Glutamatergic neuron (in vitro differentiated cells): ENCODE measurements at places on chromosomes 16 and 17.

DNA sequence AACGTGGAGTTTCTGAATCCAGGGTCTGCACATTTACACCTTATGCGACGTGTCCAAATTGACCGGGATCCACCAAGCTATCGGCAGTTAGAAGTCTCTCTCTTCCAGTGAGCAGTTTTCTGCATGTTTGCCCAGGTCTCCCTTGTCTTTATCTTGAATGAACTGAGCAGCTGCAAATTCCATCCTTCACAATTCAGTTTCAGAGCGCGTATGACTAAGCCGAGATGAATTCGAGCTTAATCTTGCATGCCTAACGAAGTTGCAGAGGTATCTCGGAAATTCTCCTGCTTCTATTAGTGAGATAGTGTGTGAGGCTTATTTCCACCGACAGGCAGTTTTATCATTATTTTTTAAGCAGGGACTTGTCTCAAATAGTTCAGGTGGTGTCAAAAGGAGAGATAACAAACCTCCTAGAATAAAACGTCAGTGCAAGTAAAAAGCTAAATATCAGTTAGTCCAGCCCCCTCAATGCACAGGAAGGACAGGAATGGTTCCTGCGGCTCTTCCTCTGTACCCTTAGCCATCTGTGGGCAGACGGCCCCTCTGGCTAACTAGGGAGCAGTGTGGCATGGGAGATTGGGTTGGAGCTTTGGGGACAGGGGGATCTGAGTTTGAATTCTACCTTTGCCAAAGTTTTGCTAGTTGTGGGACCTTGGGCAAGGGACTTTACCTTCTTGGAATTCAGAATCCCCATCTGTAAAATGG lies 93.0 kb upstream of the GPR139 start:
- no peak overlapping the region for H3K27ac ChIP-seq
- H3K4me3 ChIP-seq, result no peak overlapping the region
- no peak for DNase-seq
- no peaks in the 10 kb centered on the region for H3K4me1 ChIP-seq
- no peaks in the 10 kb centered on the region for H3K27me3 ChIP-seq
- no peaks in the 10 kb centered on the region for H3K36me3 ChIP-seq

DNA sequence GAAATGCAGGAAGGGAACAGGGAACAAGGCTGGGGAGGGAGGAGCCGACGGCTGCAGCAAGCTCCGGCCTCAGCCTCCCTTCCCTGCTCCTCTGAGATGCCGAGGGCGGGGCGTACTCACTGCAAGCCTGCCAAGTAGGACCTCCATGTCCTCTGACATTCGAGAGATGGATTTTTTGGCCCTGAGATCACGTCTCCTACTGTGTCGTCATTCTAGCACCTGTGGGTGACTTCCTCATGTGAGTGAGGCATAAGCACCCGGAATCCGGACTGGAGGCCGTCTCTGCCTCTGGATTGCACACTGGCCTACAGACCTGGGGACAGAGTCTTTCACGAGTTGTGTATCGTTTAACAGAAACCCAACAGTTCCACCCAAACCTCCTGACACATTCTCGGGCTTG lies 14.5 kb downstream of the MRM3 start:
- peaks cover 18% of the 10 kb centered on the region for H3K27me3 ChIP-seq
- DNase-seq, result no peak
- no peak overlapping the region for H3K4me3 ChIP-seq
- peaks cover 40% of the 10 kb centered on the region for H3K4me1 ChIP-seq

DNA sequence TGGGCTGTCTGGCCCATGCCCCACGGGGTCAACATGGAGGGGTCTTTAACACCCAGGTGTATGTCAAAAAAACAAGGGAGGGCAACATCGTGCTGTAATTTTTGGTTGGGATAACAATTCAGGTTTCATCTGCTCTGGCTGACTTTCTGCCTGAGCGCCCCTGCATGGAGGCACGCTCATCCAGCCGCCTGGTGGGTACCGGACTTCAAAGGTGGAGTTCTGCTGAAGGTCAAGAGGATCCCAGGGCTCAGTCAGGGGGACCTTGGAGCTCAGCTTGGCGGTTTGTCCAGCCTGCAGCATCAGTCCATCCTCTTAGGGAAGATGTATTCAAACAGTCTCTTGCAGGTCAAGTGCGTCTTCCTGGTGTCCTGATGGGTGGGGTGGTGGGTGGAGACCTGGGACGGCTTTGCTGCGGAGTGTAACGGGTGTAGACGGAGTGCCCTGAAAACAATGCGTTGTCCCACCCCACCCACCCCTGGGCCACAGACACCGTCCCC lies 5.4 kb upstream of the SGF29 start:
- H3K27ac ChIP-seq, result no peak overlapping the region
- H3K27me3 ChIP-seq, result peaks cover 3% of the 10 kb centered on the region
- H3K4me1 ChIP-seq, result no peaks in the 10 kb centered on the region
- H3K36me3 ChIP-seq, result no peaks in the 10 kb centered on the region

DNA sequence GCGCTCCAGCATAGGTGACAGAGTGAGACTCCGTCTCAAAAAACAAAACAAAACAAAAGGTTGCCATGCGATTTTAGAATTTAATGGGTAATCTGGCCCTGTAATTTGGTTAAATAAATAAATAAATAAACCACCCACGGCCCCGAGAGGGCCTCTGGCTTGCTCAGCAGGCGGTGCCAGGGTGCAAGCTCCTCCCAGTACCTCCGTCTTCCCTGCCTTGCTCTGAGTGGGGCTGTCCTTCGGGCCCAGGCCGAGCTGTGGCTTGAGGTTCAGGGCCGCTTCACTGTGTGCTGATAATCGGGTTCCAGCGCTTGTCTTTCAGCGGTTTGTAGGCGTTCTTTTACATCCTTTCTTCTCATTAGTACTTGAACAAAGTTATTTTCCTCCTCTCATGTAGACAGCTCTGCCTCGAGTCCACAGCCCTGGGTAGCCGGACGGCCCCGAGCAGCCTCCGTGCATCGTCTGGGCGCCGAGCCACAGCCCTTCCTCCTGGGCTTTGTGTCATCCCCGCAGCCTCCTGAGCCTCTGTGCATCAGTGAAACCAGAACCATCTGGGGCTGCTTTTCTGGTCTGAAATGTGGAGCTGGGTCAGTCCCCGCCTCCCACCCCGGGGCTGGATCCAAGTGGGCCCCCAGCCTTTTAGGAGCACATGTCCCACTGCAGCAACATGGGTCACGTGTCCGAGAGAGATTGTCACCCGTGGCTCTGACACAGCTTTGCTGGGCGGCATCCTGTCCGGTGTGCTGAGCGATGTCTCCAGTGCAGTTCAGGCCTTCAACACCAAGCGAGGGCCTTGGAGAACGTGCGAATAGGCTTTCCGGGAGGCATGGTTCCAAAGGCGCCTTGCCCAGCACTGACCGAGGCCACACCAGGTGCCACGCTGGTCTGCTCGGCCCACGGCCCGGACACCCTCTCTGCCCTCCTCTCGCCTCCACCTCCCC lies 157.4 kb upstream of the CHMP6 start:
- H3K36me3 ChIP-seq, result no peaks in the 10 kb centered on the region
- no peak for DNase-seq
- peaks cover 18% of the 10 kb centered on the region for H3K27me3 ChIP-seq
- H3K4me3 ChIP-seq, result peak overlapping the region; percentile 73
- H3K4me1 ChIP-seq, result peaks cover 65% of the 10 kb centered on the region

- no peak overlapping the region for H3K4me3 ChIP-seq
- H3K27ac ChIP-seq, result no peak overlapping the region
- peaks cover 6% of the 10 kb centered on the region for H3K27me3 ChIP-seq
Measured at GRCh38 chr16:15605839-15606517, 37.0 kb downstream of the MARF1 start.

DNA sequence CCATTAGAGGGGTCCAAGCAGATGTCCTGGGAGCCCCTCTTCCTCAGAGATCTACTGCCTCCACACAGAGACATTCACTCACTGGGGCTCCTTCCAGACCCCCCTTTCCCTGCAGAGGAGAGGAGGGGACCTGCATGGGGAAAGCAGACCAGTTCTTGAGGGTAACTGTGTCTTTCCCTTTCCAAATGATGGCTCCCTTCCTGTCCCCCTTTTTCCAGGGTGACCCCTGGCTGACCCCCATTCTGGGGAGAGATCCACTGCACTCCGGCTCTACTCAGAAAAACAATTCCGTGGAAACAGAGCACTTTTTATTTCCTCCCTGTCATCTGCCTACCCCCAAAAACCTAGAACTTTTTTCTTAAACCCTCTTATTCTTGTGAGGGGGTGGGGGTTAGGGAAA lies 6.4 kb downstream of the CACNA1G start:
- peaks cover 26% of the 10 kb centered on the region for H3K27me3 ChIP-seq
- no peak for DNase-seq
- peaks cover 2% of the 10 kb centered on the region for H3K36me3 ChIP-seq
- no peak overlapping the region for H3K4me3 ChIP-seq
- H3K27ac ChIP-seq, result no peak overlapping the region

DNA sequence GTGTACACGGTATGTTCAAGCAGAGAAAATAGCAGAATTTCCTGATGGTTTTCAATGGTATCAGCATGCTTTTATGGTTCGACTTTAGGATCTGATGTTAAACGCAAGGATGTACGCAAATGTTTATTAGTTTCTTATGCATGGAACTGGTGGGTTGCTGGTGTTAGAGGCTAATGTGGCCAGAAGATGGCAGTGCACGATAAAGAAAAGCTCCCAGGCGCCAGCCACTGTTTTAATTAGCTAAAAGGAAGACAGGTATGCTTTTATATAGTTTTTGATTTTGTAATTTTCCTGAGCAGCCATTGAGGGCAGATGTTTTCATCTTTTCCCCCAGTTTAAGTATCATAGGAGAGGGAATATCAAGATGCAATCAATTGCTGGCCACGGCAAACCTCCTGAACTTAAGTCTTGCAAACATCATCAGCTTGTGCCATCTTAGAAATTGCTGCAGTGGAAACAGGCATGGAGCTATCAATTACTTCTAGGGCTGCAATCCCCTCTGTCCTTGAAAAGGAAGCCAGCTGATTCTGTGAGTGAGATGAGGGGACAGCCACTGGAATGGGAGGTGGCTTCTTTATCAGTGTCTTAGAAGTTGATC lies 648.5 kb upstream of the RBFOX1 start:
- peaks cover 5% of the 10 kb centered on the region for H3K36me3 ChIP-seq
- no peak overlapping the region for H3K4me3 ChIP-seq
- H3K27ac ChIP-seq, result no peak overlapping the region
- no peaks in the 10 kb centered on the region for H3K4me1 ChIP-seq
- DNase-seq, result peak; percentile 24

DNA sequence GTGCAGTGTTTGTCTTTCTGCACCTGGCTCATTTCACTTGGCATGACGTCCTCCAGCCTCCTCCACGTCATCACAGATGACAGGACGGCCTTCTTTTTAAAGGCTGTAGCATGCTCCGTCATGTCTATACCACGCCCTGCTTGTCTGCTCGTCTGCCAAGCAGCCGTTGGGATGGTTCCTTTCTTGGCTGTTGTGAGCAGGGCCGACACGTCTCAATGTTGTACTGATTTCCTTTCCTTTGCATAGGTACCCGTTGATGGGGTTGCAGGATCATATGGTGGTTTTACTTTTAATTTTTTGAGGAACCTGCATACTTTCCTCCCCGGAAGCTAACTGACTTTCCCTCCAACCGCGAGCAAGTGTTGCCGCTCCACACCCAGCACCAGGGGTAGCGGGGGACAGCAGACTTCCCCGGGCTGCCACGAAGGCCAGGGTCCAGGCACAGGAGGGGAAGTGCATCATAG lies 212.2 kb upstream of the ZNF469 start:
- H3K4me1 ChIP-seq, result peaks cover 3% of the 10 kb centered on the region
- DNase-seq, result no peak
- no peak overlapping the region for H3K4me3 ChIP-seq

DNA sequence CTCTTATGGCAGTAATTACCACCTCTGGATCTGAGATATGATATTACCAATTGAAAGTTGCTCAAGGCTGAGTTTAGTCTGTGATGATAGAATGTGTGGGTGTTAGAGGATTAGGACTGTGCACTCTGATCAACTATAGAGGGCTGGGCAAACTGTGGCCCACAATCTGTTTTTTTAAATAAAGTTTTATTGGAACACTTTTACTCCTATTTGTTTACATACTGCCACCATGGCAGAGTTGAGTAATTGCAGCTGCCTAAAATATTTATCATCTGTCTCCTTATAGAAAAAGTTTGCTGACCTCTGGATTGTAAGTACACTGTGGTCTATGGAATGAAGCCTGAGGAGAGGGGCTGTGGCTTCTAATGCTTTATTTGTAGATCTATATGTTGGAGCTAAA lies 71.5 kb upstream of the N4BP1 start:
- H3K27me3 ChIP-seq, result peaks cover 5% of the 10 kb centered on the region
- H3K36me3 ChIP-seq, result no peaks in the 10 kb centered on the region
- no peaks in the 10 kb centered on the region for H3K4me1 ChIP-seq
- DNase-seq, result no peak

DNA sequence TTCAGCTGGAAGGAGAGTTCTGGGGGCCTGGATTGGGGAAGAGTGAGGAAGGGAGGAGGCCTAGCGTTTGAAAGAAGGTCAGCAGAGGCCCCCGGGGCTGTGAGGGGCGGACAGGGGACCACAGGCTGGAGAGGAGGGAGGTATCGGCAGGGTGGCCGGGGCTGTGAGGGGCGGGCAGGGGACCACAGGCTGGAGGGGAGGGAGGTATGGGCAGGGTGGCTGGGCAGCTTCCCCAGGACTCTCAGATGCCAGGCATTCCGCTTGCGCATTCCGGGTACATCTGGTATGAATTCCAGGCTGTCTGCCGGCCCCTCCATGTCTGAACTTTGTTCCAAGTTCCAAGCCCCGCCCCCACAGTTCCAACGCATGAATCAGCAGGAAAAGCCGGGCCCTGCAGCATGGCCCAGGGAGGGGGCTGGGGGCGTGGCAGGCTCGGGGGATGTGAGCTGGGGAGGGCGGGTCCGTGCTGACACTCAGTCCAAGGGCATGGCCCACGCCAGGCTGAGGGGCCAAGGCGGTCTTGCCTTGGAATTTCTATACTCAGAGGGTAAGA lies 4.3 kb upstream of the TLCD2 start:
- DNase-seq, result peak; percentile 76
- no peaks in the 10 kb centered on the region for H3K36me3 ChIP-seq
- H3K27ac ChIP-seq, result no peak overlapping the region
- no peaks in the 10 kb centered on the region for H3K27me3 ChIP-seq
- H3K4me3 ChIP-seq, result peak overlapping the region; percentile 89

- no peaks in the 10 kb centered on the region for H3K36me3 ChIP-seq
- peaks cover 19% of the 10 kb centered on the region for H3K4me1 ChIP-seq
- peaks cover 4% of the 10 kb centered on the region for H3K27me3 ChIP-seq
- DNase-seq, result peak; percentile 54
- H3K27ac ChIP-seq, result peak overlapping the region; percentile 62
Measured at GRCh38 chr16:3642397-3643094, 11.9 kb upstream of the DNASE1 start.
